ENCODE measurements at places on chromosomes 12 and 14.
A peak's percentile ranks its signal among the peaks of the same experiment; 100 is the strongest.

DNA sequence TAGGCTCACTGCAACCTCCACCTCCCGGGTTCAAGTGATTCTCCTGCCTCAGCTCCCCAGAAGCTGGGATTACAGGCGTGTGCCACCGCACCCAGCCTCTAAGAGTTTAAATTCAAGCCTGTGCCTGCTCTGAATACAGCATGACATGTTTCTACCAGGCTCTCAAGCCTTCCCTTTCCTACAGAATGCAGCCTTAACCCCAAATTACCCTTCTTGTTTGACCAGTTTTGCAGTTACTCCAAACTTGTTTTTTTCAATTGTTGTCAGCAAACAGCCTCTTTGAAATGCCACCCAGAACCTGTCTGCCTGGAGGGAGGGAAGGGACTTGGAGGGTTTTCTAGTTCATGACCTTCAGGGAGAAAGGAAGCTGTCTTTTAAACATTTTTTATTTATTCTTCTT is 15.4 kb downstream of the GLTP start:
- DNase-seq = no peak

DNA sequence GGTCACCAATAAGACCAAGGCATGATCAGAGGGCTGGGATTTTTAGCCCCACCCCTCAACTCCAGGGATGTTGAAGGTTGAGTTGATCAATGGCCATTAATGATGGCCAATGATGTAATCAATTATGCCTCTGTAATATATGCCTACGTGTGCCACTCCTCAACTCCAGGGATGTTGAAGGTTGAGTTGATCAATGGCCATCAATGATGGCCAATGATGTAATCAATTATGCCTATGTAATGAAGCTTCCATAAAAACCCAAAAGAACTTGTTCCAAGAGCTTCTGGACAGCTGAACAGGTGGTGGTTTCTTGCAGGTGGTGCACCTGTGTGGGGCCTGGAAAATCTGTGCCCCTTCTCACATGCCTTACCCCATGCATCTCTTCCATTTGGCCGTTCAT is 33.2 kb downstream of the KLRG1 start:
- DNase-seq = no peak

DNA sequence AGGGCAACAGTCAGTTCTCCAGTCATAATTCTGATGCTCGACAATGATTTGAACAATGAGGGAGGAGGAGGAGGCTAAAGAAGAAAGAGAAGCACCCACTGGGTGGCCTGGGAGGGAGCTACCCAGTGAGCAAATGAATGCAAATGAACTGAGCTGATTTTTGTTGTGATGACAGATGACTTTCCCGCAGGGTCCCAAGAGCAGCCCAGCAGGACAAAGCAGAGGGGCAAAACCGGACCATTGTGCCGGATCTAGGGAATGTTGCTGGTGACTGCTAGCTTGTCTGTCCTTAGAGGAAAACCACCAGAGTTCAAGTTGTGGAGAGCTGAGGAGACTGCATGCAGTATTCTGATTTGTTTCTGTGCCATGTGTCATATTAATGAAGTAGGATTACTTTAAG is 162.8 kb downstream of the MON2 start:
- peak; percentile 20 for DNase-seq

GRCh38 chr12:4563336-4563735 is 1.3 kb downstream of the DYRK4 start:
- DNase-seq = no peak

DNA sequence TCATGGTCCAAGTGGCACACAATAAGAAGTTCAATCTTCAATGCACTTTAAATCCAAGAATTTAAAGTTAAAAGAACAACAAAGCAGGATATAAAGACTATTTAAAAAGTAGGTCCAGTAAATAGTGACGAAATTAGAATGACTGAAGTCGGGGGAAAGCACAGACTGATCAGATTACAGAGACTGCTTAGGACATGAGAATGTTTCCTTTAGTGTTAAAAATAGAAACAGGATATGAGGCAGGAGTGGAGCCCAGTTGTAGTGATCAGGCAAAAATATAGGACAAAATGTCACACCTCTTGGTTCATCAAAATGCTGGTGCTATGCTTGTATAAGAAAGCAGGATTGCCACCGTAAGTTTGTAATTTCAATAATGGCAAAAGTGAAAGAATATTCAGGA is 52.2 kb upstream of the CD163 start:
- DNase-seq = no peak

DNA sequence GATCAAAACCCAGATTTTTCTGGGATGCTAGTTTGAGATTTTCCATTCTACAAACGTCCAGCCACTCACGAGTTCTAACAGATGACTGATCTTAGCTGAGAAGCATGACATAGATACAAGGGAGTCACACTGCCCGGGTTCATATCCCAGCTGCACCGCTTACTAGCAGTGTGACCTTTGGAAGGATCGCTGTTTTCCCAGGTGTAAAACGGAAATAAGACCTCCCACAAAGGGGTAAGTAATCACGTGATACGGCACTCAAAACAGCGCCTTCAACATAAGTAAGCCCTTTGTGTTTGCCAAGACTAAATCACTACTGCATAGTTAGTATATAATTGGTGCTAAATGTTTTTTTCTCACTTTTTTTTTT is 624 bp upstream of the PWP1 start:
- DNase-seq = no peak

DNA sequence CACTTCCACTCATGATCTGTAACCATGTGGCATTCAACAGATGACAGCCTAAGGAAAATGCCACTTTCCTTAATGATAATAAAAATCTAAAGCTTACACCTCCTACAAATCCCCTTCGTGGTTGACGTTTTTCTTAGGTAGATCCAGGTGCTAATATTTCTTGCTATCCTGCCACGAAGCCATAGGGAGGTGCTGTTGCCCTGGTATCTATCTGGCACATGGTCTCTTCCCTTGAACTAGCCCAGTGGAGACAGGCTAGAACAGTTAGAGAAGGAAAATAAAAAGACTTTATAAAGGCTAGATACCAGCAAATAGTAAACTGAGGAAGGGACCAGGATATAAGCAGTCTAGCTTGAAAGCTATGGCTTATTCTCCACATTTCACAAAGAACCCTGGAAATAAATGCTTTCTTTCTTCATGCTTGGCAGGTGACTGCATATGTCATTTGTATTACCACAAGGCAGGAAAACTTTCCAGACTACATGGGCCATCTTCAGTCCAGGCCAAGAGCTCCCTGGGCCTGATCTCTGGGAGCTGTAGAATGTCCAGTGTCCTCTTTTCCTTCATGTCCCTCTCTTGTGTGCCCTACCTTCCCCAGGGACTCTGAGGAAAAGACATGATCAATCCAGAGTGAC is 15.3 kb downstream of the SPIC start:
- DNase-seq = peak; percentile 62

GRCh38 chr12:88388566-88389540 is 191.4 kb downstream of the KITLG start:
- DNase-seq = no peak

DNA sequence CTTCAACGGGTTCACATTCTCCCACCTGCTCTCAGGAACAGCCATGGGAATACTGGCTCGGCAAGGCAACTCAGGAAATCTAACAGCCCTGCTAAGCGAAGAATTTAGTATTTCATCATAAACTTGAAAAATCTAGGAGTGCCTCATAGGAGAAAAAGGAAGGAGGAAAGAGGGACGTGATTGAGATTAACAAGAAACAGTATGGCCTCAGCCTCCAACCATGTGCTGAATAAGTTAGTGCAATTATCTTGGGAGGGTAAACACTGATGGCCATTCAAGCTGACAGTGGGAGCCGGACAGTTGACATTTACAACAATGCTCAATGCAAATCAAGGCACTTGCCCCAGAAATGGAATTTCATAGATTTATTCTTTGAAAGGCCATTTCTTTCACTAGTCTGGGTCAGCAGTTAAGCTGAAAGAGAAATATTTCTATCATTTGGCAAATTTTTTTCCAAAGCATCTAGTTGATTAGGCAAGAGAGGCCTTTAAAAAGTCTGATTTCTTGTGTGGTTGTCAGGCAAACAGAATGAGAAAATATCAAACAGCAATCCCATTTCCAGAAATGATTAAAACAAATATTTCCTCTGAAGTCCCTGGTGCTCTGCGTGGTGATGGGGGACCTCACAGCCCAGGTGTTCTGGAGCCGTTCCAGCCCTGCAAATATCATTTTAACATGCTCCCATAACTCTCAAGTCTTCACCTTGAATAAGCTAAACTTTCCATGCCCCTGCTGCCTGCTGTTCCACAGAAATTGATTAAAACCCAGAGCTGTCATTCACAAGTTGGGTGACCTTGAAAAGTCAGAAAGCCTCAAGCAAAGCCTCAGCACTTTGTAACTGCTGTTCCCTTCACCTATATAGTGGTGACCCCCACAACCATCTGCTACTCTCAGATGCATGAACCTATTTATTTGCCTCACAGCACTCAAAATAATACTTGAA is 121.6 kb downstream of the PHLDA1 start:
- peak; percentile 45 for DNase-seq

- no peak for DNase-seq
These were observed 27.7 kb downstream of the DAD1 start for GRCh38 chr14:22561366-22561660.

GRCh38 chr14:101628471-101628966 is 67.2 kb downstream of the DIO3 start:
- DNase-seq = peak; percentile 70

DNA sequence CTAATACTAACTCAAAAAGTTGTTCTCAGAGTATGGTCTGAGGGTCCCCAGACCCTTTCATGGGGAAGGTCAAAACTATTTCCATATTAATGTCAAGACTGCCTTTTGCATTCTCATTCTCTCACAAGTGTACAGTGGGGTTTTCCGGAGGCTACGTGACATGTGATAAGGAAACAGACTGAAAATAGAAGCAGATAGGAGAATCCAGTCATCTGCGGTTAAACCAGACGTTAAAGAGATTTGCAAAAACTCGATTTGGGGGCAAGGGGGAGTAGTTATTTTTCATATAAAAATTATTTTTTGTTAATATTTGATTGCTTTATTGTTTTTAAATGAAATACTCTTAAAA is 1.0 kb upstream of the NAP1L1 start:
- peak; percentile 16 for DNase-seq

DNA sequence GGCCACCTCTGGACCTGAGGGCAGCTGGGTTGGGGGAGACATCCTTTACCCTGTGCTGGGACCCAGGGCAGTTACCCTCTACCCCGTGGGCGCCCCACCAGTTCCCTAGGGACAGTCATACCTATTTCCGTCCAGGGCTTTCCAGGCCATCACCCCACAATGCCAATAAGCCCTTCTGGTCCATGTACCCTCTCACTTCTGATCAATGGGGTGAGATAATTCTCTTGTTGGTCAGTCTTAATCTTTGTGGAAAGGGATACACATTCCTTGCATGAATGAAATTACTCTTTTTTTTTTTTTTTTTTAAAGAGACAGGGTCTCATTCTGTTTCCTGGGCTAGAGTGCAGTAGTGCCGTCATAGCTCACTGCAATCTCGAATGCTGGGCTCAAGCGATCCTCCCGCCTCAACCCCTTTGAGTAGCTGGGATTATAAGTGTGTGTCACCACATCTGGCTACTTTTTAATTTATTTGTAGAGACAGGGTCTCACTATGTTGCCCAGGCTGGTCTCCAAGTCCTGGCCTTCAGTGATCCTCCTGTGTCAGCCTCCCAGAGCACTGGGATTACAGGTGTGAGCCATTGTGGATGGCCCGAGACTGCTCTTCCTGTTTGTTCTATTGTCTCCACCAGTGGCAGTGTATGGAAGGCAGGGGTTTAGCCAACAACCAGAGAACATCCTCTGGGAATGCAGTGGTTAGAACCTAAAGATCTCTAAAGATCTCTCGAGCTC is 46.3 kb upstream of the STON2 start:
- no peak for DNase-seq

GRCh38 chr12:132886529-132887477 is 602 bp downstream of the CHFR start:
- peak; percentile 47 for DNase-seq

DNA sequence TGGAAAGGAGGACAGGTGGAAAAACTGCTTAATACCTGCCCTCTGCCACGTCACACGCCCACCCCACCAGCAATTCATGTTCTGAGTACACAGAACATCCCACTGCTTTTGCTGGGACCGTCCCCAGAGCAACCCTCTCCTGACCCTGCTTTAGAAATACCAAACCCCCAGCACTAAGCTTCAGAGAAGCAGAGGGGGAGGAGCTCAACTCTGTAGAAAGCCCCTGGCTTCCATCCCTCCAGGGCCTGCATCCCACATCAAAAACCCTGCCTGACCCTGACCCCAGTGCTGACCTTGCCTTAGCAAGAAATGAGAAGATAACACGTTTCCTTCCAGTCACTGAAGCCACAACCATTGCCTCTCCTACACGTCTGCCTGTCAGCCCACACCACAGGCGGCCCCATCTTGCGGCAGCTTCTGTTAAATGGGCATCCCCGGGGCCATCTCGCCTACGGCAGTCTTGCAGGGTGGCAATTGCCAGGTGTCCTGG is 19.7 kb downstream of the VDR start:
- DNase-seq = no peak

DNA sequence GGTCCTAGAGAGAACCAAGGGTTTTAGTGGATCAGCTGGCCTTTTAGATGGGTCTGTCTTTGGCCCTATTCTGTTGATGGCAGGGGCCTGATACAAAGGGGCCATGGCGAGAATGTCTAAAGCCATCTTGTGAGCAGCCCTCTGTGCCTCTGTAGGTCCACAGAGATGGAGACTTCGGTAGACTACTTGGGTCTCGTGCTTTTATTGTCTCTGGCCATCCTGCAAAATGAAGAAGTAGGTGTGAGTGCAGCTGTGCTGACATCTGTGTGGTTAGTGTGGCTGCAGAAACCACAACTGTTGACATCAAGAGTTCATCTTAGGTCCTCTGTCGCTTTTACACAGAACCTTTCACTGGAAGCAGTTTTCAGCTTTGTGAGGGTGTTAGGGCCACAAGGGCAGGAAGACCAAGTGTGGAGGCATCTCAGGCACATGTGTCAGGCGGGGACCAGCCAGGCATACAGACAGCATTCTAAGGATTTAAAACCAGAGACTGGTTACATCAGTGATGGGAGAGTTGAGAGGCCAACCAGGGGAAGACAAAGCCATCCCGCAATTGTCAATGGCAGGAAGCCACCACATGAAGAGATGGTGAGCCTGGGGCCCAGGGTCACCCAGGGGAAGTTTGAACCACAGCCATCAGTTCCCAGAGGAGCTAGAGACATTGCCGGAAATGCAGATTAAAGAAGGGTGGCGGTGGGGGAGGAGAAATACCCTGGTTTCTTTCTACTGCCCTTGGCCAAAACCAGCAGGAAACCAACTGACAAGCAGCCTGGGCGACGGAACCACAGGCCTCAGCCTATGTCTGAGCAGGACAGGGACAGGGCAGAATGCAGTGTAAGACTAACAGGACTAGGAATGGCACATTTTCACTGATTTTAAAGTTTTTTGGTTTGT is 13.0 kb upstream of the TPCN1 start:
- DNase-seq = no peak

DNA sequence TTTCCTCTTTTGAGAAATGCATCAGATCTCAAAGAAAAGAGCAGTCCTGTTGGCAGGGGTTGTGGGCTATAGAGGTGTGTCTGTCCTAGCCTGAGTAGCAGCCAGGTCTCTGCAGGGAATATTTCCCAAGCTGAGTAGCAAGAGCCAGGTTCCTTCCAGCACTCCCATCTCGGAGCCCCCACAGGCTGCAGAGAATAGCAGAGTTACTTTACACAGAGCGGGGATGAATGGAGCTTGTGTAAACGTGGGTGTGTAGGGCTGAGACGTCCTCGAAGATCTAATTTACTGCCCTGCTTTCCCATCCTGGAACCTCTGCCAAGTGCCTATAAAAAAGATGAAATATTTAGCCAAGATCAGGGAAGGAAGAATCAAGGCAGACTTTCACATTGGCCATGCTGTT is 156.6 kb downstream of the TSPAN9 start:
- DNase-seq = no peak

GRCh38 chr14:65040666-65041433 is 54.2 kb downstream of the FNTB start:
- DNase-seq = no peak

Measured in NCI-H2081 (cell line).